ENCODE measurements at places on chromosomes 2 and 18.
A peak's percentile ranks its signal among the peaks of the same experiment; 100 is the strongest.

- no peak for DNase-seq
These were observed 314.4 kb upstream of the NT5C1B start for GRCh38 chr2:18903750-18904149.

GRCh38 chr18:5238371-5238976, 41.4 kb upstream of the AKAIN1 start:
- DNase-seq = peak; percentile 41

DNA sequence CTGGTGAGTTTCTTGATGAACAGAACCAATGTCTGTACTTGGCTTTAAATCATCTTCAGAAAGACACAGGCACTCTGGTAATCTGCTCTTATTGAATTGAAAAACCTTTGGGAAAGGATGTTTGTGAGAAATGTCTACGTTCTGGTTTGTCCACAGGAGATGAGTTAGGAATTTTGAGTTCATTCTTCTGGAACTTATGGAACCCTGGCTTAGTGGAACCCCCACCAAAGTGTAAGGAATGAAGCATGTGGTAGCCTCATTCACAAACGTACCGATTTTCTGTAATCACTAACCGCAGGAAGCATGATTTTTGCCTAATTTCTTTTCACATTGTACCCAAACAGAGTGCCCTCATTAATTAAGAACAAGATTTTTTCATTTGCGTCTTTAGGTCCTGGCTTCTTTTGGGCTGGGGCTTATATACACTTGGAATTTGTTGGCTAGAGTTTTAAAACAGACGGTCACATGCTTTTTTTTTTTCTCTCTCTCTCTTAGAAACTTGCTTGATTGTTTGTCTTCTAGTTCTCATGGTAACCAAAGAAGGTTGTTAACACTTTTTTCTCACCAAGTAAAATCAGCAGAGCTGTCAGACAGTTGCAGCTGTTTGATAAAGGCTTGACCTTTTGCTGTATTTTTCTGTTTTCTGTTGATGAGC, 314.1 kb upstream of the THUMPD2 start:
- no peak for DNase-seq

DNA sequence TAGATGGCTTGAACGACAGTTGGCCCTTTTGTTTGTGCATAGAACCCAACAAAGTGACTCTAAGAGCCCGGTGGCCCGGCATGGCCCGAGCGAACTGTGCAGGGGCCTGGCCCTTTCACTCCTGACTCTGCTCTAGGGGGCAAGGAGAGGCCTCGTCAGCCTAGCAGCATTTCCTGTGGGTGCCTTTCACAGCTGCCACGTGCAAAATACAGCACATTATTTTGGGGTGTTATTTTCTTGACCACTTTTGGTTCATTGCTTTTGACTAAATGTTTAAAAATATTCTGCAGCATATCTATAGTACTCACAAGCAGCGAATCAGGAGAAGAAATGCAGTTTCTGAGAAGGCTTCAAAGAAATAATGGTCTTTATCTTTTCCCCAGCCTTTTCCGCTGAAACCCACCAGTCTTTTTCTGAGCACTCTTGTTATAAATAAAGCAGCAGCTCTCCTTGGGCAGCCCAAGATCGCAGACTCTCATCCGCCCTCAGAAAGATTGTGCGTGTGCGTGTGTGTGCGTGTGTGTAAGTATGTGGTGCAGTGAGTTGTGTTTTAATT, 31.3 kb downstream of the DGKD start:
- DNase-seq = peak; percentile 50

DNA sequence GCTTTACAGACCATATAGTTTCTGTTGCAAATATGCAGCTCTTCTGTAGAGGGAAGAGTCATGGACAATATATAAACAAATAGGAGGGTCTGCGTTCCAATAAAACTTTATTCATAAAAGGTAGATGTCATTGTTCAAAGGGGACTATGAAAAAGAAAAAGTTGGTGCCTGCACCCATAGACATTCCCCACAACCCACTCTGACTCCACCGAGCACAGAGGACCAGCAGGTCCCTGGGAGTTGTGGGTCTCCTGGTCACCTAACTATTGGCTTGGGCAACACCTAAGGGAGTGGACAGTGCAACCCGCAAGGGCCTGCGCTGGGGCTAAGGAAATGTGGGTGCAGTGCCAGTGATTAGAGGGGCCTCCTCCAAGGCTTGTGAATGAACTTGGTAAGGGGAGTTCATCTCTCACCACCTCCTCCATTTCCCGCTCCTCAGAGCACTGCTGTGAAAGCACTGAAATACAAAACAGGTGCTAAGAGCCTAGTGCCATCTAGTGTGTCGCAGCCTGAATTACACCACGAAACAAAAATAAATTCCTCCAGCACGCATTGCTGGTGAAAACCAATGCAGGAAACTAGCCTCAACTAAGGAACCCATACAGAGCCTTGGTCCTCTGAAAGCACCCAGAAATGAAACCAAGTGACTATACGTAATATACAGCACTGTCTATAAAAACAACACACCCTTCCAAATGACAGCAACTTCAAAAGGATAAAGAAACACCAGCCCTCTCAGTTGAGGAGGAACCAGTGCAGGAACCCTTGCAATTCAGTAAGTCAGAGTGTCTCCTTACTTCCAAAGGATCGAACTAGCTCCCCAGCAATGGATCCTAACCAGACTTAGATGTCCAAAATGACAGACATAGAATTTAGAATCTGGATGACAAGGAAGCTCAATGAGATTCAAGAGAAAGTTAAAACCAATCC, 166.6 kb downstream of the RNF144A start:
- no peak for DNase-seq

- no peak for DNase-seq
These were observed 370.7 kb downstream of the SLC4A3 start for GRCh38 chr2:219998107-219998506.

Measured in activated CD8-positive, alpha-beta memory T cell treated with anti-CD3 and anti-CD28 coated beads, Interleukin-2, amount 50 U/mL, for 4 hours (primary cell).